ENCODE measurements at places on chromosomes 3 and 15.
A peak's percentile ranks its signal among the peaks of the same experiment; 100 is the strongest.

GRCh38 chr3:123092243-123092642 is 25.4 kb downstream of the PDIA5 start:
- no peak for DNase-seq

DNA sequence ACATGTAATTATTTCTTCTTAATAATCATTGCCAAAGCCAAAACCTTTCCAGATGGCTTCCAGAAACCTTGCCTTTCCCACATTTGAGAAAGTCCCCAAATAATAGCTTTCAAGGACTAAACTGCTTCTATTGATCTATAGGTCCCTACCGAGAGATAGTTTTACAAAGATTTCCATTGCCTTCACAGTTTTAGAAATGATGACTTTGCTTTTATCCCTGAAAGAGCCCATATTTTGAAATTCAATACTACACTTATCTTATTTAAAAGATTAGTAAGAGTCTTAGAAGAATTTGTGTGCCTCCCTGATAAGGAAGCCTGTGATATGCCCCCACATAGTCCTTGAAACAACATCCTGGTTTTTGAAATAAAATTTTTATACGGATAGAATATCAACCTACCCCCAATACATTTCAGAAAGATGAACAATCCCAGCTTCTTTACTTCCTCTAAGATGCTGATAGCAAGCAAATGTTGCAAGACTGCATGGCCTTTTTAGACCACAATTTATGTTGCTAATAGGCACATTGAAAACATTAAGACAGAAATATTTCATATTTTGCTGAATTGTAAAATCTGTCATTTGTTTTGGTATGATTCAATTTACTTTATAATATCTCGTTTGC is 146.3 kb downstream of the TMCO5A start:
- no peak for DNase-seq

GRCh38 chr3:107884719-107885460 is 205.9 kb downstream of the CD47 start:
- no peak for DNase-seq

GRCh38 chr15:35720019-35720418 is 174.1 kb upstream of the DPH6 start:
- no peak for DNase-seq

DNA sequence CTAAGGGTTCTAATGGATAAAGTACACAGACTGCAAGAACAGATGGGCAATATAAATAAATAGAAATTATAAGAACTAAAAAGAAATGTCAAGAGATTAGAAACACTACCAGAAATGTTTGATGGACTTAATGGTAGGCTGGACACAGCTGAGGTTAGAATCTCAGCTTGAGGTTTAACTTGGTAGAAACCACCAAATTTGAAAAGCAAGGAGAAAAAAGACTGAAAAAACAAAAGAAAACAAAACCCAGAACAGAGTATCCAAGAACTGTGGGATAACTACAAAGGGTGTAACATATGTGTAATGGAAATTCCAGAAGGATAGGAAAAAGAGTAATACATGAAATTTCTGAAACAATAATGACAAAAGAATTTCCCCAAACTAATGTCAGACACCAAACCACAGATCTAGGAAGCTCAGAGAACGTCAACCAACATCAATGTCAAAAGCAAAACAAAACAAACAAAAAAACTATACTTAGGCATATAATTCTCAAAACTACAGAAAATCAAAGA is 35.0 kb downstream of the RFX7 start:
- DNase-seq = no peak

DNA sequence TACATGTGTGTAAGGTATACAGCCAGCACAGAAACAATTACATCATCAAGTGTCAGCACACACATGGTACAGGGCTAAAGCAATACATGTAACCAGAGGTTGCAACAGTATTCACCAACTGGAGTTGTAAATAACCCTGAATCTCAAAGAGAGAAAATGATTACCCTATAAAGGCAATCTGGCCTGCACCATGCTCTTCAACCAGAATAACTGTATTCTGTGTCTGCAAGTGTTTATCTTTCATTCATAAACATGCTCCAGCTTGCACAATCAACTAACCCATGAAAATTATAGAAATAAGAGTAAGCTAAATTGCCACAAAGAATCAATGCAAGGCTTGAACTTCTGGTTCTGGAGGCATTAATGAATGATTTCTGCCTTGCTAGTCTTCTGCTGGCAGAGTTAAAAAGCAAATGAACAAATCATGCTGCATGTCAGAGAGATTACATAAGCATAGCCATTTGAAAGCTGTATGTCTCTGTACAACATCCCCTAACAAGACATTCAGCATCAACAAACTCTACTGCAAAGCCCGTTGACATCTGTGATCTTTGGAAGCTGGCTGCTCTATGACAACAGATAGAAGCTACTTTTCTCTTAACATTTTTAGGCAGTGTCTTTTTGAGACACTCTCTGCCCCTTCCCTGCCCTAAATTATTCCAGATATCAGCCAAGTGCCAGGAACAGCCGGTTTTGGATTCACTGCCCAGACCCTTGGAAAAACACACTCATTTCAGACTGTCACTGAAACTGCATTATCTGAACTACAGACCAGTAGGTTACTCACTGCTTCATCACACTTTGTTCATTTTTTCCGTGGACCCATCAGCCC is 871.0 kb downstream of the OTOL1 start:
- DNase-seq = no peak

DNA sequence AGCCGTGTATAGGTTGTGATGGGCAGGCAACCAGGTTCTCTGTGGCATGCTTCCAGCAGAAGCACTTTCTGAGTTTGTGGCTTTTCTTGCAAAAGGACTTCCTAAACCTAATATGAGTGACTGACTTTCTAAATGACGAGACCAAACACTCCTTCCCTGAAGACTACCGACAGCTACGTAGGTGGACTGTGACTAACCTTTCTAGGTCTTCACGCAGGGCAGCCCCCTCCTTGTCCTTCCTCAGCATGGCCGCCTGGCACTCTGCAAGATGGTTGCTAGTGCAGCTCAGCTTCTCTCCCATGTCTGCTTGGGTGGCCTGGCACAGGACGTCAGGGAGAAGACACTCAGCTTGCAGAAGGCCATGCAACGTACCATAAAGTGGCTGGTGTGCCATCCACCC is 20.9 kb downstream of the CXCR6 start:
- DNase-seq = peak; percentile 53

- DNase-seq = no peak
These were observed 468.8 kb downstream of the CNTN4 start for GRCh38 chr3:2567451-2567850.

- no peak for DNase-seq
These were observed 20.1 kb downstream of the TIPARP start for GRCh38 chr3:156694536-156694935.

DNA sequence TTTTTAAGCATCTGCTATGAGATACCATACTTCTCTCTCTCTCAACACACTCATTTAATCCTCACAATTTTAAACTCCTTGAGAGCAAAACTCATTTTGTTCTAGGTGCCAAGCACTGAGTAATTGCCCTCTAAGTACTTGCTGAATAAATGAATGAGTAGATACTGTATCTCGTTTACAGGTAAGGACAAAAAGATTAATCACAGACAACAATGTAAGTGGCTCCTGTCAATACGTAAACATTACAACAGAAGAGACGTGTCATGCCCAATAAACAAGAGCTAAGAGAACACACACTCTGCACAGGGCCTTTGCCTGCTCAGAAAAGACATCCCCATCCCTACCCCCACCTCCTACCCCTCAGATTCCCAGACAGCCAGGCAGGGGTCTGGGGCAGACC is 59.8 kb downstream of the CHSY1 start:
- DNase-seq = no peak
